PC-3 (cell line): ENCODE measurements at places on chromosomes 5 and 9. TPM values are rescaled to one million over a fixed set of nuclear protein-coding genes. Genes with fewer than 3 reads are reported as not detected.
A peak's percentile ranks its signal among the peaks of the same experiment; 100 is the strongest.

DNA sequence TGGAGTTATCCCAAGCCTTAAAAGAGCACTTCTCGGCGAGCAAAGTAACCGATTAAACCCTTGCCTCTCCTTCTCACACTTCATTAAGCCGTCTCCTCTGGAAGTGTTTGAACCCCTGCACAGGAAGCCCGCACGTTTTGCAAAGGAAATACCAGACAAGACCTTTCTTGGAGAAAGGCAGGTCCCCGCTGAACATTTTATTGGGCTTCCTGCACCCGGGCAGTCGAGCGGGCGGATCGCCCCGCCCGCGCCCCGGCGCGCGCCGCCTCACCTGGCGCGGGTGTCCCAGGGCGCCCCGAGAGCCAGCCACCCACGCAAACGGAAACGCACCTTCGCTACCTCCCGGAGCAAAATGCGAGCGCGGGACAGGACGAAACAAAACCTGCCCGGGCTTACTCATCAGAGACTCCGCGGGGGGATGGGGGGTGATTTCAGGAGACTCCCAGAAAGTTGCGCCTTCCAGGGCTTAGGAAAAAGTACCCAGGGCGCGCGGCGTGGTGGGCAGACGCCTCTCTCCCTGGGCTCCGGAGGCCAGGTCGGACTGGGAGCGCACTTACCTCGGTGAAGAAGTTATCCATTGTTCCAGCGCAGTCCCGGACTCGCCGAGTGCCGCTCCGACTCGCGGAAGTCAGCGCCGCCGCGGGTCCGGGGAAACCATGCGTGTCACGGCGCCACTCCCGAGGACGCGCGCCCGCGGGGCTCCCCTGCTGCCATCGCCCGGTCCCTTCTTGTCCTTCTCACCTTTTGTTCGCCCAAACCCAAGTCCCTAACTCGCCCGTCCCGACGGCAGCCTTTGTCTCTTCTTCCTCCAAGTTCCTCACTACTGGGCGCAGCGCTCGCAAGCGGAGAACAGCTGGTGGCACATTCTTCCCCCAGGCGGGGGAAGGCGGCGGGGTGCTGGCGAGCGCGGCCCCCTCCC is 598 bp downstream of the MYO10 start:
- DNase-seq = peak; percentile 75

GRCh38 chr5:137503456-137503855 is 4.3 kb upstream of the SPOCK1 start:
- no peak for DNase-seq

The SLCO6A1 gene
- not detected in 2 replicates for total RNA-seq

The FOXD4L4 gene
- not detected in 2 replicates for total RNA-seq

The NOL8 gene
- total RNA-seq = 21.0 and 22.5 TPM in 2 replicates

The SPINK1 gene
- total RNA-seq = not detected in 2 replicates
